Myocyte (in vitro differentiated cells): ENCODE measurements at places on chromosomes 1 and 21.

GRCh38 chr1:90561911-90562310 is 155.2 kb downstream of the BARHL2 start:
- DNase-seq = no peak

DNA sequence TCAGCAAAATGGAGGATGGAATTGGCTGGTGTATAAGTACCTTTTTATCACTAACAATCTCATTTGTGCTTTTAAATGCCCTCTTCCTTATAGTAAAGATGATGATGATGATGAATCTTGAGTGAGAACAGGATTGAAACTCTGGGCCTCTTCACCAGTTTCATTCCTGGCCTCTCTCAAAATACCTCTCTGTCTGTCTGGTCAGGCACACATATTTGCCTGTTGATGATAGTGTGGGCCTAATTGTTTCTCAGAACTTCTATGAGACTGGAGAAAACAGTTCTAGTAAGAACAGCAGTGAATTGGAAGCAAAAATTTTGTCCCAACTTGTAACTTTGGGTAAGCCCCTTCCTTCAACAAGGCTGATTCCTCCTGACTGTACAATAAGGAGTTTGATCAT is 94.4 kb upstream of the RGS4 start:
- DNase-seq = no peak

- DNase-seq = peak; percentile 95
These were observed 48.5 kb downstream of the NR5A2 start for GRCh38 chr1:200075938-200076546.

DNA sequence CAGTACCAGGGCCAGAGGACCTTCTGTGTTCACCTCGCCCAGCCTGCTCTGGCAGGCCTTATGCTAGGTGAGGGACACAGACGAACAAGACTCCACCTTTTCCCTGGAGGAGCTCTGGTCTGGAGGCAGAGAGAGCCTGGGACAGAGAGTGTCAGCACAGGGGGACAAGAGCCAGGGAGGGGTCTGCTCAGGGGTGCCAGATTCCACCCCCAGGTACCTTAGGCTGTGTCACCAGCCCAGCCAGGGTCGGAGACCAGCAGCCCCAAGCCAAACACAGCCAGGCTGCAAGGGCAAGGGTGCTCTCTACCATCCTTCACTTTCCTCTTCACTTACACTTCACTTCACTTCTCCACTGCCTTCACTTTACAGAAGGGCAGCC is 4.3 kb upstream of the LRP8 start:
- DNase-seq = no peak

GRCh38 chr1:205344066-205344928 is 12.4 kb downstream of the KLHDC8A start:
- no peak for DNase-seq

- DNase-seq = no peak
These were observed 16.6 kb downstream of the CRNN start for GRCh38 chr1:152397474-152397873.

- DNase-seq = no peak
These were observed at the start of gene CADM3 for GRCh38 chr1:159171254-159171687. Gene CADM3 (plus strand): TSS chr1:159171615. CDS start chr1:159171766, 151 bp downstream.

- DNase-seq = no peak
These were observed 123.4 kb downstream of the SIK1 start for GRCh38 chr21:43303275-43304178.

DNA sequence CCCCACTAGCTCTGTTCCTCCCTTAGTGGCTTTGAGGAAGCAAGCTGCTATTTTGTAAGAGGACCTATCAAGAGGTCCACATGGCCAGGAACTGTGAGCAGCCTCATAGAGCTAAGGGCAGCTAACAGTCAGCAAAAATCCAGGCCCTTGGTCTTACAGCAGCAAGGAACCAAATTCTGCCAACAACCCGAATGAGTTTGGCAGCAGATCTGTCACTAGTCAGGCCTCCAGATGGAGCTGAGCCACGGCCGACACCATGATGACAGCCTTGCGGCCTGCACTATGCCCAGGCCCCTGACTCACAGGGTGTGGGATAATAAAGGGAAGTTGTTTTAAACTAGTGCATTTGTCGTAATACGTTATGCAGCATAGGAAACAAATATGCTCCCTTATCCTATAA is 28.0 kb upstream of the H3-3A start:
- peak; percentile 85 for DNase-seq

GRCh38 chr1:92832537-92833114 is 786 bp downstream of the RPL5 start:
- no peak for DNase-seq
